ENCODE measurements at places on chromosomes 3 and 15.

DNA sequence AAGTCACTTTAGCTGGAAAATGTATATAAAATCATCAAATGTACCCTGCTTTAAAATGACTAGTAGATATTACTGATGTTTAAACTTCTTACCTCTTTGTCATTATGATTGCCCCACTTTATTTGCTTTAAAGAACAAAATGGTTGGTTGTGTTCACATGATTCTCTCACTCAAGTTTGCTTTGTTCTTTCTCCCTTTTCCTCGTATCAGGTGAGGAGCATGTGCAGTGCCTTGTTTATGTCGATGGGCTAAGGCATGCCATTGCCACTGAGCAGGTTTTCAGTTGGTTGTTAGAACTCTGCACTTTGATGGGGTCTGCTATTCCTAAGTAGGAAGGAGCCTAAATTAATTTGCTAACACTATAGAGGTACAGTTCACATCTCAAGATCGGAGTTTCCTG lies 5.3 kb downstream of the MAP2K5 start:
- no peak for DNase-seq

DNA sequence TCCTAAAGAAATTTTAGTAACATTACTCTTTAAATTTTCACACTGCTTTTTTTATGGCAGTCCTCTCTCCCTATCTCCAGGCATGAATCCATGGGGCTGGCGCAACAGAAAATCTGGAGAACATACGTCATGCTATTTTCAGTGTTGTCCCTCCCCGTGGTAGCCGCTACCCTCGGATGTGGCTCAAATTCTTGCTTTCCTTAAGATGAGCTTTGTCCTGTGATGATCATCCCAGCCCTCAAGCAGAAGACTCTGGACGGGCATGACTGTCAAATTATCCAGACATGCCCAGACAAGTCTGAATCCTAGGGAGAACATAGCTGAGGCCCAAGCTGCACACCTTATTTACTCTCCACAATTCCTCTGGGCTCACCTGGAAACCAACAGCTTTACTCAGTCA lies 49.1 kb downstream of the FMN1 start:
- DNase-seq = no peak

DNA sequence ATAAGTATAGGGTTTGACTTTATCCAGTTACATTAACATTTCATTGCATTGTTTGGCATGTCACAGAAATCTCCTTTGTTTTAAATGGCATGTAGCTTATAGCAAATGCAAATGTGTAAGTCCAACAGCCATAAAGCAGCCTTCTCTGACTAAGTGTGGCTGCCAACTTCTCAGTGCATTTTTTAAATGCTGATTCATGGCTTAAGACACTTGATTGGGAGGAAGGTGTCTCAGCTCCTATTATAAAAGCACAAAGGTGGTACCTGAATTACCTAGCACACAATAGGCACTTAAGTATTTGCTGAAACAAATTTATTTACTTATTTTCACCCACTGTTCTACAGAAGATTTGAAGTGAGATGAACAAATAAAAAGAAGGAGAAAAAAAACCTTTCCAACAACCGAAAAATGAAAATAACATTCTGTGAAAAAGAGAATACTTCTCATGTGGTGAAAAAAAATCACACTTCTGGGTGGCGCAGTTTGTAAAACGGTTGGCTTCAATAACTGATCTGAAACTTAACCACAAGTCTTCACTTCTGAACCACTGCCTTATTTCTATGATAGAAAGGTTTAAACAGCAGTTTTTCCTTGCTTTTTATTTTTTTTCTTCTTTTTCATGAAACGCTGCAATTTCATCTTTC lies 105.5 kb upstream of the ICE2 start:
- DNase-seq = no peak

- DNase-seq = no peak
These were observed 114.3 kb upstream of the CACNA2D3 start for GRCh38 chr3:54008099-54008498.

GRCh38 chr3:38604246-38604645 lies 45.2 kb downstream of the SCN5A start:
- DNase-seq = no peak

- DNase-seq = no peak
These were observed 35.6 kb upstream of the GYG1 start for GRCh38 chr3:148955544-148956346.

GRCh38 chr3:192408647-192409200 lies 318.6 kb downstream of the FGF12 start:
- DNase-seq = no peak

DNA sequence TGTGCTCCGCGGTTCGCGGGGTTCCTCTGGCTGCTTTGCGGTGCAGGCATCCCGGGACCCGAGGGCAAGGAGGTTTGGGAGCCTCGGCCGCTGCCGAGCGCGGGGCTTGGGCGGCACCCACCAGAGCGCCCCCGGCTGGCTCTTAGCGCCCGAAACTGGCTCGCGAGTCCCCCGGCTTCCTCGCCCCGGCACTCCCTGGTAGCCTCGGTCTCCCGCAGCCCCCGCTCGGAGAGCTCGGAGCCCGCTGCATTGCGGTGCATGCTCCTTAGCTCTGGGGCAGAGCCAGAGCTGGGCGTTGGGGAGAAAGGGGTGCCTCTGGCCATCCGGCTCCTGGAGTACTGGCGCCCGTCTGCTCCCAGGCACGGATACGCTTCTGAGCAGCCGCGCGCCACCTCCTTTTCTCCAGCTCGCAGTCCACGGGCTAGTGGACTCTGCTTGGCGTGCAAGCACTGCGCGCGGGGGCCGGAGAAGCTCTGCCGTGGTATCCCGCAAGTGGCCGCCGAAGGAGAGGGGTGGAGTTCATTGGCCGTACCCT lies 753 bp downstream of the EPHB1 start:
- DNase-seq = no peak

- DNase-seq = no peak
These were observed 55.2 kb downstream of the PCSK6 start for GRCh38 chr15:101434032-101434920.

Measured in putamen (tissue), 1 donor.